ENCODE measurements at places on chromosomes 6 and 20. TPM values are rescaled to one million over a fixed set of nuclear protein-coding genes. Genes with fewer than 3 reads are reported as not detected.
A peak's percentile ranks its signal among the peaks of the same experiment; 100 is the strongest.

DNA sequence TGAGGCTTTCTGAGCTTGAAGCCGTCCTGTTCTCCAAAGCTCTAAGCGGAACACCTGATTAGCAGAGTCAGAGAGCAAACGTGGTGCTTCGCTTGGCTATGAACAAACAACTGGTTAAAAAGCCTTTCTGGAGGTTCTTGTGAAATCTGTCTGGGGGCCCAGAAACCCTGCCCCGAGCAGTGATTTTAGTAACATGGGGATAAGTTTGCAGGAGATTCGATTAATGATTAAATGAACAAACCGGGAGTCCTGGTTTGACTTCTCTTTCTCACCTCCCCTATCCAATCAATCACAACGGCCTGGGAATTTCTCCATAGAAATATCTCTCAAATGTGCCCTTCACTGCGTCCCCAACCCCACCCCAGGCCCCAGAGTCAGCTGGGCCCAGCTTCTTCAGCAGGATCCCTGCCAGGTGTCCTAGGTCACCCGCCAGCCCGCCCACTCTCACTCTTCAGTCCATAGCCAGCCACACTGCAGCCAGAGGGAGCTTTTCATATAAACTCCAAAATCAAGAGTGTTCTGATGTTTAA, 43.6 kb downstream of the ZDHHC14 start:
- no peak for DNase-seq

- no peak for DNase-seq
Observed at GRCh38 chr6:101956961-101957360, 563.5 kb downstream of the GRIK2 start.

DNA sequence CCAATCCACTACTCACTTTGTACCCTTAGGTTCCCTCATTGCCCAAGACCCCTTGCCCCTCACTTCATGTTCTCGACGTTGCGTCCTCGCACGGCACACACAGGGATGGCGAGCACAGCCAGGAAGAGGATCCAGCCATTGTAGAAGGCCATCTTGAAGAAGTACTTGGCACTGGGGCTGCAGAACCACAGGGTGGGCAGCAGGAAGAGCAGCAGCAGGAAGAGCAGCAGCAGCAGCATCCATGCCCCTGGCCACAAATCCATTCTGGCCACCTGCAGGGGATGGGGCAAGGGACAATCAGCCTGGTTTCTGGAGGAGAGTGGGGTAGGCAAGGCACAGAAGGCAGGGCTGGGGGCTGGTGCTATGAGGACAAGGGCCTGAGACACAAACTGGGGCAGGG, 4.7 kb downstream of the AGPAT1 start:
- DNase-seq: no peak

GRCh38 chr20:41249411-41250281, 67.9 kb downstream of the ZHX3 start:
- peak; percentile 71 for DNase-seq

DNA sequence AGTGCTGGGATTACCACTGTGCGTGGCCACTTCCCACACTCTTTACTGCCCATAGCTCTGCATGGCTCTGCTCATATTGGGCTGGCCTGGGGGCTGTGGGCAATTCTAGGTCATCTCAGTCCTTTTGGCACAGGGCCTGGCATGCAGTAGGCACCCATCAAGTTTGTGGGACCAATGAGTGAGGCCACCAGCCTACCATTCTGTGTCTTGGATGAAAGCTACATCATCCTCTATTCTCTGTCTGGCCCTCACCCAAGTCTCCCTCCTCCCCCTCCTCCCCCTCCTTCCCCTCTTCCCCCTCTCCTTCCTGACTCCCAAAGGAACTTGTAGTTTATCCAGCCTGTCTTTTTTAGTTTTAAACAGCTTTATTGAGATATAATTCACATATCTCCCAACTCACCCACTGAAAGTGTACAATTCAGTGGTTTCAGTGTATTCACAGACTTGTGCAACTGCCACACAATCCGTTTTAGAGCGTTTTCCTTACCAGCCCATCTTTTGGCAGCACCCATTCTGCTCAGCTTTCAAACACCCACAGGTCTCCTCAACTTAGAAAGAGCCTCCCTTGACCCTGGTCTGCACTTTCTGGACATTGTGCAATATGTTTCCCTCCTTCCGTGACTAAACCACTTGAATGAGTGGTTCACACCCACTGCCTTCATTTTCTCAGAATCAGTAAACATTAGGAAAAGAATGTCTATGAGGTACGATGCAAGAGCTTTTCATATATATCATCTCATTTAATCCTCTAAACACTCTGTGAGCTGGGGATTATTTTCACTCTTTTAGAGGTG, 21.5 kb upstream of the MRPS18A start:
- DNase-seq: no peak

GRCh38 chr6:50102676-50103075, 52.9 kb upstream of the DEFB112 start:
- no peak for DNase-seq

- no peak for DNase-seq
Observed at GRCh38 chr6:7172649-7173048, 64.9 kb downstream of the RREB1 start.

DNA sequence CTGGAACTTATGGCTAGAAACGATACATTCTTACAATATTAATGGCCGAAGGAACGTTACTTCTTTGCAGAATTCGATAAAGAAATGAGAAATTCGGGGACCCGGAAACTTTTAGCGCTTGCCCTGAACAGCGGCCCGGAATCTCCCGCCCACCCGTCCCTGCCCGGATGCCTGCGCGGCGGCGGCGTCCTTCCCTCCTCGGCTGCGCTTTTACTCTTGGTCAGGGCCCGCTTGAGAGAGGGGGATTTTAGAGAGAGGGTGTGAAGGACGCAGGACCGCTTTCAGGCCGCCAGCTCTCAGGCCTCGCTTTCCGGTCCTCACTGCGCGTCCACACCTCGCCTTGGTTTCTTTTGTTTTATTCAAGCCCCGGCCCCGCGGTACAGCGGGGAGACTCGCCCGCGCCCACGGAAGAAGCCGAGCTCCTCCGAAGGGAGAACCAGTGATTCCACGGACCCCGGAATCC, 243.7 kb downstream of the ARID1B start:
- peak; percentile 66 for DNase-seq

DNA sequence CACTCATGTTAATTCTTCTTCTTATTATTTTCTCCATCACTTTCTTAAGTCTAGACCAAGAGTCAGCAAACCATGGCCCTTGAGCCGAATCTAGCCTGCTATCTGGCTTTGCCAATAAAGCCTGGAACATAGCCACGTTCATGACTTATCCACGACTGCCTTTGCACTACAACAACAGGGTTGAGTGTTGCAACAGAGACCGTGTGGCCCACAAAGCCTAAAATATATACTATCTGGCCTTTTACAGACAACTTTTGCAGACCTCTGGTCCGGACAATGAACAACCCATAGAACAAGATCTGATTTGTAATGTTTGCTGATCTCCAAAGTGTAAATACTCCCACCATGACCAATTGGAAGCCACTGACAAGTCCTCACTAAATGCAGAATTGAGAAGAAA, 140.5 kb upstream of the CDYL start:
- DNase-seq: no peak

GRCh38 chr6:158460602-158461169, 99.2 kb upstream of the TMEM181 start:
- no peak for DNase-seq

GRCh38 chr6:135901774-135902524, 50.4 kb downstream of the PDE7B start:
- DNase-seq: no peak

- DNase-seq: no peak
Observed at GRCh38 chr6:45655745-45656476, 278.2 kb upstream of the SUPT3H start.

GRCh38 chr6:131116755-131117360, 18.4 kb upstream of the AKAP7 start:
- no peak for DNase-seq

DNA sequence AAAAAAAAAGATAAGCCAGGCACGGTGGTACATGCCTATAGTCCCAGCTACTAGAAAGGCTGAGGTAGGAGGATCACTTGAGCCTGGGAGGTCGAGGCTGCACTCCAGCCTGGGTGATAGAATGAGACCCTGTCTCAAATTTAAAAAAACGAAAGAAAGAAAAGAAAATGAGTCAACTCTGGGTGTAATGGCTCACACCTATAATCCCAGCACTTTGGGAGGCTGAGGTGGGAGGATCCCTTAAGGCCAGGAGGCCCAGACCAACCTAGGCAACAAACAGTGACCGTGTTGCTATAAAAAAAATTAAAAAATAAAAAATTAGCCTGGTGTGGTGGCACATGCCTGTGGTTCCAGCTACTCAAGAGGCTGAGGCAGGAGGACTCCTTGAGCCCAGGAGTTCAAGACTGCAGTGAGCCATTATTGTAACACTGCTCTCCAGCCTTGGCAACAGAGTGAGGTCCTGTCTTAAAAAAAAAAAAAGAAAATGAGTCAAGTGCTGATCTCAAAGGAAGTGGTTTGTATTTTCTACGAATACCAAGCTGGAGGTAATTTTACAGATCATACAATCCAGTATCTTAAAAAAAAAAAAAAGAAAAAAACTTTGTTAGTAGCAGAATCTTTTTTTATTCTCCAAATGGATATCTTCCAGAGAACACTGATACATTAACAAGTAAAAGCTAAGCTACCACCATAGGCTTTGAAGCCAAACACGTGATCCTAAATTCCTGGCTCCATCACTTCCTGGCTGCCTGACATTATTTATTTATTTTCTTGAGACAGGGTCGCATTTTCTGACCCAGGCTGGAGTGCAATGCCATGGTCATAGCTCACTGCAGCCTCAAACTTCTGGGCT, 5.7 kb downstream of the COMMD7 start:
- DNase-seq: no peak

DNA sequence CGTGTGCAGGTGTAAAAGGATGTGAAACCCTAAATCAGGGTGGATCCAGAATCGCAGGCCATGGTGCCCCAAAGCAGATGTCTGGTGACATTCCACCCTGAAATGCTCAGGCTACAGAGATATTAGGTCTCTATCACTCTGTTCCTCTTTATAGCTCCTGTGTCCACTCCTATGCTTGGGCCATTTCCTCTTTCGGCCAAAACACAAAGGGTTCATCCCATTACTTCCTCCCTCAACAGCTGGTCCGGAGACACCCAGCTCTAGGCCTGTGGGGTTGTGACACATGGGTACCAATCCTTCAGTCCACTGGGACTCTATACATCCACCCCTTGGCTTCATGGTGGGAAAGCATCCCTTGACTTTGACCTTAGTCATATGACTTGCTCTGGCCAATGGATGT, 1.7 kb upstream of the SIGLEC1 start:
- no peak for DNase-seq

GRCh38 chr6:89834884-89835792, 5.5 kb downstream of the CASP8AP2 start:
- DNase-seq: no peak

DNA sequence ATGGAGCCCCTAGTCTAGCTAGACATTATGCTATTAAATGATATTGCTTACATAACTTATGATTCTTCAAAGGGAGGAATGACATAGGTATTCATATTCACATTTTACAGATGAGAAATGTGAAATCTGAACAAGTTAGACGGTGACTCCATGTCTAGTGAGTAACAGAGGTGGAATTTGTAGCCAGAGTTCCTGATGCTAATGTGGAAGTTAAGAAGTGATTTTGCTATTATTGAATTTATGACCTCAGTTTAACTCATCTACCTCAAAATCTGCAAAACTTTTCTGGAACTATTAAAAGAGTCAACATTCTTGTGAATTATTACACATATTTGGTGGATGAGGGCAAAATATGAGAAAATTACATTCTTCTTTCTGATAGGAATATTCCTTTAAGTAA, 347.6 kb upstream of the MMS22L start:
- no peak for DNase-seq

GRCh38 chr6:3794092-3794491, 42.6 kb upstream of the PXDC1 start:
- DNase-seq: no peak

DNA sequence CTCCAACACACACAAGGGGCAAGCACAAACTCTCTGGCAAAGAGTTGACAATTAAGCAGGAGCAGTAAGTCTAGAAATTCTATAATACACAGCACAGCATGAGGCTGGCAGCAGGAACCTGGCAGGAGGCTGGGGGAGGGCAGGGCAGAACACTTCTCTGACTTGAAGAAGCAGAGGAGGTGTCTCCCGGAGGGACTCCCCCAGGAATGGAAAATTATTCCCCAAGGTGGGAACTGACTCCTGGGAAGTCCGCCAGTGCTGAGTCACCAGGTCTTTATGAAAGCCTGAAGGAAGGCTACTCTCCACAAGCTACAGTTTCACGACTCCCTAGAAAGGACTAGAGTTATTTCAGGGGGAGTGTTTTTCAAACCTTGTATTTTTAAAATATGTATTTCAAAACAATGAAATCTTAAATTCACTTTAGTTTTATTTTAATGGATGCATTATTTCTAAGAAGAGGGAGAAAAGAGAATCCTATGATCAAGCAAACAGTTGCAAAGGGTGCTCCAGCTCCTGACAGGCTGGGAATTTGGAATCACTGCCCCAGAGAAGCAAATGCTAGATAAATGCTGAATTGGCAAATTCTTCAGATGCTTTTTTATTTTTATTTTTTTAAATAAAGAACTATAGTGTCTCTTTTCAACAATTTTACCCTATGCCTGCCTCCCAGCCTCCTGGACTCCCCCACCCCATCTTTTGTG, 192.8 kb downstream of the LY86 start:
- DNase-seq: no peak

GRCh38 chr6:1720620-1721322, 111.1 kb downstream of the FOXC1 start:
- DNase-seq: peak; percentile 24

DNA sequence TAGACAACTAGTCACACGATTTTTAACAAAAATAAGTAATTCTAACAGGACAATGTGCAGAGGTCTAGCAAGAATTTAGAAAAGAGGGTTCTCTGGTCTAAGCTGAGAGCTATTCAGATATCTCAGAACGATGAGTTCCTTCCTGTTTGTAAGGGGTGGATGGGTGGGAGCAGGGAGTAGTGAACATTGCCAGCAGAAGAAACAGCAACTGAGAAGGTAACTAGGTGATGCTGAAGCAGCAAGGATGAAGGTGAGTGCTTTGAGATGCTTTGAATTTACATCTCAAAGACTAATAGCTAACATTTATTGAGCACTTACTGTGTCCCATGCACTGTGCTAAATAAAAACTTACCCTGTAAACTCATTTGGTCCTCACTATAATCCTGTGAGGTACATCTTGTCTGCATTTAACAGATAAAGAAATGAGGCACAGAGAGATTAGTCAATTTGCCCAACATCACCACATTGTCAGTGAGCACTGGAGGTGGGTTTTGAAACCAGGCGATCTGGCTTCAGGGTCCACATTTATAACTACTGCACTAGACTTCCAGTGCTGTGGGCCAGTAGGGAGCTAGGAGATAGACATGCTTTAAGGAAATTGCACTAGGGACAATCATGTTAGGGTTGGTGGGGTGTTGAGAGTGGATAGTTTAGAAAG, 15.7 kb downstream of the BRD2 start:
- no peak for DNase-seq

- DNase-seq: no peak
Observed at GRCh38 chr6:18087396-18088165, 34.9 kb downstream of the NHLRC1 start.

Gene SYS1
- 15.4 TPM for total RNA-seq

Gene SRSF12
- total RNA-seq: 4.0 TPM

Gene SNX3
- total RNA-seq: 66.1 TPM

Gene KHDC1L
- not detected for total RNA-seq

Gene COL11A2
- 4.4 TPM for total RNA-seq

Gene STMN3
- total RNA-seq: 53.4 TPM

Gene STX16
- 89.1 TPM for total RNA-seq

Gene NKX2-4
- total RNA-seq: 0.11 TPM

Data from WTC11 (cell line).